ENCODE measurements at places on chromosomes 2 and 18.
A peak's percentile ranks its signal among the peaks of the same experiment; 100 is the strongest.

- DNase-seq, result no peak
Measured at GRCh38 chr2:216486708-216487107, 11.9 kb upstream of the RPL37A start.

DNA sequence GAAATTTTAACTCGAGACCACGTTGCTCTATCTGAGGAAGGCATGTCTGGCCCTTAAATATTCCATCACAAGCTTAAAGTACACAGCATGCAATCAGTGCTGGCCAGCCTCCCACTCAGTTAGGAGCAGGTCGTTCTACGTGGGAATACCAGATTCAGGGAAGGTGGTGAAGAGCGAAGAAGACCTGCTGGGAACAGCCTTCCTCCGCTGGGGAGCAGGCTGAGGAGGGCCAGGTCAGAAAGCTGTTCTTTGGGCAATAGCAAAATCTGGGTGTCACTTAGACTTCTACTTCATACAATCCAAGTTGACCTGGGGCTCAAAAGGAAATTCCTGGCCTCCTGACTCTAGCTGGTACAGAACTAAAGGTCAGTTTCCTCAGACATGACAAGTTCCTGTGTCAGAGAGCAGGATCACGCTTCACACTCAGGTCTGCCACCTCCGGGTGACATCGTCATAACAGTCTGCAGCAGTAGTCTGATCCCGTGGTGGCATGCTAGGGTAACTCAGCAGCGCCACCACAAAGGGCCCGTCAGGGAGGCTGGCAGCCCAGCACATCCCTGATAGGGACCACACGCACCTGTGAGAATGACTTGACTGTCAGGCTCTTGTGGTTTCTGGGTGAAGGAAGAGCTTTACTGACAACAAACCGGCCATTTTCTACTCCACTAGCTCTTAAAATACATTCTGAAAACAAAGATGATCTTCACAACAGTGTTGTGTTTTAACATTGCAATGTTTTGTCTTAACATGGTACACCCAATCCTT, 35.2 kb upstream of the NAPG start:
- no peak for DNase-seq

- DNase-seq, result no peak
Measured at GRCh38 chr18:78213361-78213994, 766.1 kb upstream of the SALL3 start.

DNA sequence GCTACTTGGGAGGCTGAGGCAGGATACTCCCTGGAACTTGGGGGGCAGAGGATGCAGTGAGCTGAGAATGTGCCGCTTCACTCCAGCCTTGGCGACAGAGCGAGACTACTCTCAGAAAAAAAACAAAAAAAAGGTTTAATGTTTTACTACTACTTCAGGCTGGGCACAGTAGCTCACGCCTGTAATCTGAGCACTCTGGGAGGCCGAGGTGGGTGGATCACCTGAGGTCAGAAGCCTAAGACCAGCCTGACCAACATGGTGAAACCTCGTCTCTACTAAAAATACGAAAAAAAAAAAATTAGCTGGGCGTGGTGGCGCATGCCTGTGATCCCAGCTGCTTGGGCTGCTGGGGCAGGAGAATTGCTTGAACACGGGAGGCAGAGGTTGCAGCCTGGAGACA, 75.7 kb upstream of the ATIC start:
- no peak for DNase-seq

DNA sequence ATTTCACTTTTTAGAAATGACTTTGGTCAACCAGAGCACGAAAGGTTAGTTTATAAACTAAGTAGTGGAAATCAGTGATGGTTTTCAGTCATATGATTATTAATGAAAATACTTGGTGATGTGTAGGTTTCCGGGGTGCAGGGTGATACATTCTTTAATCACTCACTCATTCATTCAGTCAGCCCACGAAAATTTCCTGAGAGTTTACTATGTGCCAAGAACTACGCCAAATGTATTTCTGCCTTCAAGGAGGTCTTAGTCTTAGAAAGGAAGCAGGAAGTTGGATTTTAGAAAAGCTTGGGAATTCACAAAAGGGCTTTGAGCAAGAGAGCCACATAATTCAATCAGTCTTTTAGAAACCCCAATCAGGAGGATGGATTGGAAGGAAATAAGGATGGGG, 543.6 kb downstream of the PLCL1 start:
- no peak for DNase-seq

GRCh38 chr2:1101982-1102590, 151.4 kb downstream of the SNTG2 start:
- DNase-seq, result no peak

- no peak for DNase-seq
Measured at GRCh38 chr2:225276207-225276606, 123.3 kb upstream of the NYAP2 start.

DNA sequence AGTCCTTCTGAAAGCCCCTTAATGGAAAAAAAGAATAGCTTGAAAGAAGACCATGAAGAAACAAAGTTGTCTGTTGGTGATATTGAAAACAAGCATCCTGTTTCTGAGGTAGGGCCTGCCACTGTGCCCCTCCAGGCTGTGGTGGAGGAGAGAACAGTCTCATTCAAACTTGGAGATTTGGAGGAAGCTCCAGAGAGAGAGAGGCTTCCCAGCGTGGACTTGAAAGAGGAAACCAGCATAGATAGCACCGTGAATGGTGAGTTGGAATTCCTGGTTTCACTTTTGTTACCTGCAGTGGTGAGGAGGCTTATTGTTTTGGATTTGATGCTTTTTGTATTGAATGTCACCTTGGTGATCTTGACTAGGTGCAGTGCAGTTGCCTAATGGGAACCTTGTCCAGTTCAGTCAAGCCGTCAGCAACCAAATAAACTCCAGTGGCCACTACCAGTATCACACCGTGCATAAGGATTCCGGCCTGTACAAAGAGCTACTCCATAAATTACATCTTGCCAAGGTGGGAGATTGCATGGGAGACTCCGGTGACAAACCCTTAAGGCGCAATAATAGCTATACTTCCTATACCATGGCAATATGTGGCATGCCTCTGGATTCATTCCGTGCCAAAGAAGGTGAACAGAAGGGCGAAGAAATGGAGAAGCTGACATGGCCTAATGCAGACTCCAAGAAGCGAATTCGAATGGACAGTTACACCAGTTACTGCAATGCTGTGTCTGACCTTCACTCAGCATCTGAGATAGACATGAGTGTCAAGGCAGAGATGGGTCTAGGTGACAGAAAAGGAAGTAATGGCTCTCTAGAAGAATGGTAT, 13.3 kb downstream of the SLC20A1 start:
- no peak for DNase-seq

- no peak for DNase-seq
Measured at GRCh38 chr18:25815659-25816058, 274.8 kb downstream of the SS18 start.

- no peak for DNase-seq
Measured at GRCh38 chr2:127256381-127256780, 36.3 kb upstream of the CYP27C1 start.

DNA sequence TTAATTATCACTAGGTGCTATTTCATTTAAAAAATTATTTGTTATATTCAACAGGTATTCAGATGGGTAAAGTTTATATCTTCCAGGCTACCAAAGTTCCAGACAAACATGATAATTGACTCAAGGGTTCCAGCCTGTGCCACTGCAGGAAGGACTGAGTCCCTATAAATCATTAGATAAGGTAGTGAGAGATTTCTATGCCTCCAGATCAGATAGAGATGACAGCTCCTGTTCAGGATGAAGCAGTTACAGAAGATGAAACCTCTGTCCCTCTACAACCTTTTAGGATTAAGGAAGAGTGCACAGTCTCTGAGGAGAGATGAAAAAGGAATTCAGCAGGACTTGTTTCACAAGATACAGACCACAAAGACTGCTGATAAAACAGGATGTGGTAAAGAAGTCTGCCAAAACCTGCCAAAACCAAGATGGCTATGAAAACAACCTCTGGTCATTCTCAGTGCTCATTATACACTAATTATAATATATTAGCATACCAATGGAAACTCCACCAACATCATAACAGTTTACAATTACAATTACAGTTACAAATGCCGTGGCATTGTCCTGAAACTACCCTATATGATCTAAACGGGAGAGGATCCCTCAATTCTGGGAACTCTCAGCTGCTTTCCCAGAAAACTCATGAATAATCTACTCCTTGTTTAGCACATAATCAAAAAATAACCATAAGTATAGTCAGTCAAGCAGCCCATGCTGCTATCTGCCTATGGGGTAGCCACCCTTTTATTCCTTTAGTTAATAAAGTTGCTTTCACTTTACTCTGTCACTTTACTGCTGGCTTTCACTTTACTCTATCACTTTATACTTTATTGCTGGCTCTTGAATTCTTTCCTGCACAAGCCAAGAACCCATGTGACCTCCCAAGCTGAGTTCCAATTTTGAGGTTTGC, 288.5 kb downstream of the PDE11A start:
- peak; percentile 64 for DNase-seq

DNA sequence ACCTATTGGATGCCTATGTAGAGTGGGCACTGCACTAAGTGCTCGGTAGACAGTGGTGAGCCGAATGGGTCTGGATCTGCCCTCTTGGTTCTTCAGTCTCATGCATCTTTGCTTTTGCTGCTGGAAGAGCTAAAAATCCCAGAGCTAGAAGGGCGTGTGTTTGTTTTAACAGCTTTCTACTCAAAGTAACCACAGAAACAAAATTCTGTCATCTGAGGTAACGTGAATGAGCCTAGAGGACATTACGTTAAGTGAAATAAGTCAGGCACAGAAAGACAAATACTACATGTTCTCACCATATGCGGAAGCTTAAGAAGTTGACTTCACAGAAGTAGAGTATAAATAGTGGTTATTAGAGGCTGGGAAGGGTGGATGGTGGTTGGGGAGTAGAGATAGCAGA, 119.8 kb downstream of the PLB1 start:
- DNase-seq, result no peak

- DNase-seq, result peak; percentile 41
Measured at GRCh38 chr2:233807215-233807865, 29.2 kb downstream of the MROH2A start.

- no peak for DNase-seq
Measured at GRCh38 chr2:74148457-74149246, 940 bp upstream of the BOLA3 start.

- no peak for DNase-seq
Measured at GRCh38 chr2:237141571-237142051, 55.9 kb downstream of the COPS8 start.

DNA sequence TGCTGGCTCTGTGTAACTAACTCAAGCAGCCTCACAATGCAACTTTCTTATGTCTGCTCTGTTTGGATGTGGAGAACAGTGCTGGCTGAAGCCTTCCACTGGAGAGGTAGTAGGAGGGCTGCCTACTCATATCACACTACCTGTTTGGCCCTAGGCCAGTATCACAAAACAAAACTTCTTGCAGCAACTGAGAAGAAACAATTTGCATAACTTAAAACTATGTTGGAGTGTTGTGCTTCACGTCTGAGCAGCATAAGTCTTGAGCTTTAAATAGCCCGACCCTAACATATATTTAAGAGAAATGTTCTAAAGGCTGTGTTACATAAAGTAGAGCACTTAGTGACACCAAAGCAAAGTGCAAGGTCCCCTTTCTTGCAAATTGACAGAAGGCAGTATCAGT, 204.9 kb upstream of the ACVR2A start:
- no peak for DNase-seq

DNA sequence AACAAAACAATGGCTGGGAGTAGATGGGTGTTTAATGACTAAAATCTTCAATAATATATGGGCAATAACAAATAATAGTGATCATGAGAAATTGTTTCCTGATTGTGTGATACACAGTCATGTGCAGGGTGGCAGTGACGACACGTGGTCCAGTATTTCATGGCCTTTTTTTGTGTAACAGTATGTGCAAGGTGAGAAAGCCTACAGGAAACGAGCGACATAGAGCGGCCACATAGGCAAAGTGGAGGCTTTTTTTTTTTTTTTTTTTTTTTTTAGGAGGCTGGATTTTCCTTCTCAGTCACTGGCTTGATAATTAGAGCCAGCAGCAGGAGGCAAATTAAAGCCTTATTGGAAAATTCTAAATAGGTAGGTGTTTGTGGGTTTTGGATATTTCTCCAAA, 123.7 kb downstream of the MYO3B start:
- DNase-seq, result no peak

DNA sequence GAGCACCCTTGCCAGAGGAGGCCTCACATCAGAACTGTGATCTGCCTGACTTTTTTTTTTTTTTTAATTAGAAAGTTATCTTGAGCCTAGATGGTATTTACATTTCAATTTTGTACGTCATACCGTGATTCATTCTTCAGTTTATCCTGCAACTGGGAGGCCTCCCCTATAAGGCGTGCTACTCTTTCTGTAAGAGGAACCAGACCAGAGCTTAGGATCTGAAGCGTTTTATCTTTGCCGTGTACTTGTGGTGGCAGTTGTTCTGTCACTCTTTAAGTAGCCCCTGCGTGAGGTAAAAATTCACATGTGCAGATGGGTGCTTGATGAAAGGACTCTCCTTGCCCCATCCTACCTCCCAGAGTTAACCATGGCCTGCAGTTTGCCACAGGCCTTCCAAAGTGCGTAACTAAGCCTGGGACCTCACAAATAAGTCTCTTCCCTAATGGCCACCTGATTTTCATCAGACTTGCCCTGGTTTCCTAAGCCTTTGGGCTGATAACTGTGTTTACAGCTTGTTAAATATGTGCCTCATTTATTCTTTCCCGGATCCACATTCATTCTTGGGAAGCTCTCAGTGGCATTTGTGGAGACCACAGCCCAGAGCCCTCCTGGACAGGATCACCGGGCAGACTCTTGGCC, 96.0 kb downstream of the MTCL1 start:
- no peak for DNase-seq

- no peak for DNase-seq
Measured at GRCh38 chr2:821546-821945, 129.1 kb upstream of the SNTG2 start.

GRCh38 chr2:173087214-173087581, 11.6 kb downstream of the MAP3K20 start:
- no peak for DNase-seq

DNA sequence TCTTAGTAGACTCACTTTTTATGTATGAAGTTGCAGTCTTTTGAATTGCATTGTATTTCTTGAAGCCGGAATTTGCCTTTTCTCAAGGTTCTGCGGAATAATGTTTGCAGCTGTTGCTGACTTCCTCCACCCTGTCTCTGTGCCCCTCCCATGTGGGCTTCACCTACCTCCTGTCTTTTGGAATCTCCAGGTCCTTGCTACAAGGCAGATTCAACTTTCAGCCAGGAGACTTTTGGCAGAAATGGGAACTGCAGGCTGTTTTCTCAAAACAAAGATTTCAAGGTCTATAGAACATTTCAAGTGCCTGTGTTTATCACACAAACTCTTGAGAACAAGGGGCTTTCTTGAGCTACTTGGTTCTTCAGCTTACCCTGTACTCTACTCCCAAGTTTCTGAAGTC, 25.6 kb downstream of the ZNF236 start:
- DNase-seq, result no peak
